ENCODE measurements at places on chromosomes 16 and 17.
A peak's percentile ranks its signal among the peaks of the same experiment; 100 is the strongest.

GRCh38 chr16:27273670-27274423 is 5.3 kb upstream of the NSMCE1 start:
- DNase-seq = peak; percentile 30

DNA sequence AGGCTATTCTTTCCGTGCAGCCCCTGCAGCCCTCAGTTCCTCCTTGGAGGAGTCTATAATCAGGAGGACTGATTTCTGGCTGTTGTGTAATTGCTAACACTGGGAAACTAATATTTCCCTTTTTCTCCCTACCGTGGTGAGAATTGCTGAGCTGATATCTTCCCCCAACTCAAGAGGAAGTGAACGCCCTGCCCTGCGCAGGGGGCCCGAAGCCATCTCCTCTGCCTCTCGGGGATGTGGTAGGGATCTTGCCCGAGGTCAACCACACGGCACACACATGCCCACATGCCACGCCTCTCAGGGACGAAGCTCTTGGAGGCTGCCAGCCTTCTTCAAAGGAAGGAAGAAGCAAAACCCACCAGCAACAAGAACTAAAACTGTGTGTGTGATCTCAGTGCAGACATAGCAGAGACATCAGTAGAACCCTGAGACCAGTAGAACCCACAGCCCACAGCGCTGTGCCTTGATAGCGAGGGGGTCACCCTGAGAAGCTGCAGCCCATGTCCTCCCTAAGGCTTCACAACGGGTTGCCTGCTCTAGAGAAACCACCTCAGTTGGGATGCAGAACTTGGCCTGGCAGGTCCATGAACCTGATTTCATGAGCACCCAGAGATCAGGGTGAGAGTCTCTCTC is 8.9 kb upstream of the ULK2 start:
- no peak for DNase-seq

DNA sequence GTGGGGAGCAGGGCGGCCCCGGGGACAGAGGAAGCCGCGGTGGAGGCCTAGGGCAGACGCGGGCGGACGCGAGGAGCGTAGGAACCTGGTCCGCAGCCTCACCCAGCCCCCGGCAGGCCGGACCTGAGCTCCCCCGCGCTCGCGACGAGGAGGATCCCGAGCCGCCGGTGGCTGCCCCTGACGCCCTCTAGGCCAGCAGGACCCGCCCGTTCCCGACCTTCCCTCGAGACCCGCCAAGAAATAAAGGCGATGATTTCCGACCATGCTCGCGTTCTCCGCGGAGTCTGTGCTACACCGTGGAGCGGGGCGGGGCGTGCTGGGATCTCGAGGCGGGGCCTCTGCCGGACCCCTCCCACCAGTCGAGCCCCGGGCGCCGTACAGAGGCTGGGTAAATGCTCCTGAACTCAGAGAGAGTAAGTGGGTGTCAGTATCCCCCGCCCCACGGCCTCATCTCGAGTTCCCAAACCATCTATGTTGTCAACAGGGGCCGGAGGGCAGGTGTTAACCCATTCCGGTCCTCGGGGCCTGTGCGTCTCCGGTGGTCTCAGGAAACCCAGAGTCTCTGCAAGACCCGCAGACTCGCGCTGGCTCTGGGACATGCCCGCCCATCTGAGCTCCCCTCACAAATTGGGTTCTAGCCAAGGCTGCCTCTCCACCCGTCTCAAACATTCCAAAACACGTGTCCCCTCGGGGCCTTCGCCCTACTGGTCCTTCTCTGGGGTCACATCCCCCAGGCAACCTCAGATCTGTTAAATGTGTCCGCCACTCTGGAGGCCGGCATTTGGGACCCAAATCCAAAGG is 13.7 kb downstream of the SYCE1L start:
- peak; percentile 77 for DNase-seq

- DNase-seq = peak; percentile 42
Observed at GRCh38 chr16:27169511-27170071, 33.7 kb upstream of the KDM8 start.

DNA sequence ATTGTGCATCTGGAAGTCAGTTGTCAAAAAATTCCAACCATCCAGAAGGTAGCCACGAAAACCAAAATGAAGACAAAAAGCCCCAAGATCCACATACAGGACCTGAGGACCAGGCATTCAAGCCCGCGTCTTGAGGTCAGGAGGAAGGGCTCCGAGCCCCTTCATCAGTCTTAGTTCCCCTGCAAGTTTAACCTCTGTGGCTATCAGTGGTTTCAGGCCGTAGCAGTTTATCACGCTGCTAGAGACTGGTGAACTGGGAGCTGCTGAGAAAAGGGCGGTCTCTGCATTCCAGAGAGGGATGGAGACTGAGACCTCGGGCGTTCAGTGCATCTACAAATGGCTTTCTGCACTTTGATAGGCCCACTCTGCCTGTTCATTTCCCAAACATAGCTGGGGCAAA is 70.6 kb downstream of the IRF8 start:
- no peak for DNase-seq

GRCh38 chr17:15409721-15410250 is 57.6 kb downstream of the CDRT4 start:
- DNase-seq = no peak

DNA sequence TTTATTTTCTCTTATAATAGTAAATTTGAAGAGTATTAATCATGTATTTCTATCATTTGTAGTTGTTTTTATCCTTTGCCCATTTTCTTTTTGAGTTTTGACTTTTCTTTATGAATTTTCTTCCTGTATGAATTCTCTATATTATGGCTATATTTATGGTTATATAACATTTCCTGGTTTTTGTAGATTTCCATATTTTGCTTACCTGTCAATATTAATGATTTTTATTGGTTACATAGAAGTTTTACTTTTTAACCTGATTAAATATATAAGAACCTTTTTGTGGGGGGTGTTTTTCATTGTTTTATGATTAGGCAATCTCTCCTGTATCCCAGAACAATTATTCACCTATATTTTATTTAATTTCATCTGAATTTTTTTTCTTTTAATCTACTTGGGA is 93.2 kb downstream of the AATF start:
- no peak for DNase-seq

DNA sequence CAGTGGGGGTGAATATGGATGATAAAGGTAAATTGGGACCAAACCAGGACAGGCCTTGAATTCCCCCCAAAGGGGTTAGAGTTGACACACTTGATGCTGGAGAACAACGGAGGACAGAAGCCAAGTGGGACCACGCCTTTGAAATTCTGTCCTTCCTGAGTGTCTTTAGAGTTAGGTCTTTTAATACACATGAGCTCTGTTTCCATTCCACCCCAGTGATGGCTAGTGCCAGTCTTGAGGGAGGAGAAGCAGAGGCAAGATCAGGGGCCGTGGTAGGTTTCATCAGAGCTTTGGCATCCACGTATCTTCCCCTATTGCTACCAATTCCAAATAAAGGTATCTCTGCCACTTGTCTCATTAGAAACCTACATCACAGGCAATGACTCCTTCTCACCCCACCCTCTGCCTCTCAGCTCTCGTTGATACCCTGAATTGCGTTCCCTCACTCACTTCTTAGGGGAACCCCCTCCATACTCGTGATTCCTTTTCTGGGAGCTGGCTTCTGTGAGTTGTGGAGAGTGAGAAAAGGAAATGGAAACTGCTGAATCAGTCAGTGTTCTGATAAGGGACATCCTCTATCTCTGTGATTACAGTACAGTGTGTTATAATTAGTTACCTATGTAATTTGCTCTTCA is 2.4 kb upstream of the CCL3L1 start:
- DNase-seq = no peak

- DNase-seq = no peak
Observed at GRCh38 chr16:81861915-81862314, 82.8 kb downstream of the PLCG2 start.

GRCh38 chr17:28407130-28407973 is 1.3 kb upstream of the SLC46A1 start:
- DNase-seq = no peak

DNA sequence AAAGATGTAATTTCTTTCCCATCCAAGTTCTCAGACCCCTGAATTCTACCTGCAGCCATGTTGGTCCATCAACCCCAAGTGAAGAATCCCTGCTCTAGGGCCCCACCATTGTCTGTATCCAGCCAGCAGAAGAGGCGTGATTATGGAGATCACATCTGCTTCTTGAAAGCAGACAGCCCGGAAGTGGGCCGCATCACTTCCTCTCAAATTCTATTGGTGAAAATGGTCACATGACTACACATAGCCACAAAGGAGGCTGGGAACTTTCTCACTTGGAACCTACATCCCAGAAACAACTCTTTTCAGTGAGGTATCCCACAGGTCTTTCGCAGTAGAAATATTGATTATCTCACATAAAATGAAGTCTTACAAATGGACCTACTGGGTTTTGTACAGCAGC is 40.1 kb downstream of the IL4R start:
- DNase-seq = no peak

- no peak for DNase-seq
Observed at GRCh38 chr16:17483351-17483750, 12.6 kb upstream of the XYLT1 start.

DNA sequence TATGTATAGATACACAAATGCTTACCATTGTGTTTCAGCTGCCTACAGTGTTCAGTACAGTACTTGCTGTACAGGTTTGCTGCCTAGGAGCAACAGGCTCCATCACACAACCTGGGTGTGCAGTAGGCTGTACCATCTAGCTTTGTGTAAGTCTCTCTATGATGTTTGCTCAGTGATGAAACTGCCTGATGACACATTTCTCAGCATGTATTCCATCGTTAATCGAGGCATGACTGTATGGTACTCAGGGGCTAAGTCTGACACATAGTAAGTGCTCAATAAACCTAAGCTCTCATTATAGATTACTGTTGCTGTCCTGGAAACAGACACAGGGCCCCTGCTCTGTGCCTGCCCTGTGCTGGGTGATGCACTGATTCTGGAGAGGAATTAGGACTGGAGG is 18.1 kb downstream of the KCNJ12 start:
- no peak for DNase-seq

DNA sequence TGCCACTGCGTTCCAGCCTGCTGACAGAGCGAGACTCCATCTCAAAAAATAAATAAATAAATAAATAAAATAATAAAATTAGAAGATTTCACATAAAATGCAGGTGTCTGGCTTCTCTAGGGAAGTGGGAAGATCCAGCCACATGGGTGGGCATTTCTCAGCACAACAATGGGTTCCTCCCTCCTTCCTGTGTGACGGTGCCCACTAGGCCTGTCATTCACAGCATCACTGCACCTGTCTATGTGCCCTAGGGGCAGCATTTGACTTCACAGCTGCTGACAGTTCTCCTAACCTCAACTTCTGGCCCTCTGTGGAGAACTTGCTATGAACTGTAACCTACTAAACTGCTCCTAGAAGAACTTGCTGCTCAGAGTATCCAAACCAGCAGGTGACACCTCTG is 3.0 kb downstream of the ABHD15 start:
- no peak for DNase-seq

GRCh38 chr17:78986048-78986648 is 6.4 kb upstream of the LGALS3BP start:
- DNase-seq = no peak

GRCh38 chr17:40471846-40472732 is 28.8 kb downstream of the IGFBP4 start:
- DNase-seq = no peak

DNA sequence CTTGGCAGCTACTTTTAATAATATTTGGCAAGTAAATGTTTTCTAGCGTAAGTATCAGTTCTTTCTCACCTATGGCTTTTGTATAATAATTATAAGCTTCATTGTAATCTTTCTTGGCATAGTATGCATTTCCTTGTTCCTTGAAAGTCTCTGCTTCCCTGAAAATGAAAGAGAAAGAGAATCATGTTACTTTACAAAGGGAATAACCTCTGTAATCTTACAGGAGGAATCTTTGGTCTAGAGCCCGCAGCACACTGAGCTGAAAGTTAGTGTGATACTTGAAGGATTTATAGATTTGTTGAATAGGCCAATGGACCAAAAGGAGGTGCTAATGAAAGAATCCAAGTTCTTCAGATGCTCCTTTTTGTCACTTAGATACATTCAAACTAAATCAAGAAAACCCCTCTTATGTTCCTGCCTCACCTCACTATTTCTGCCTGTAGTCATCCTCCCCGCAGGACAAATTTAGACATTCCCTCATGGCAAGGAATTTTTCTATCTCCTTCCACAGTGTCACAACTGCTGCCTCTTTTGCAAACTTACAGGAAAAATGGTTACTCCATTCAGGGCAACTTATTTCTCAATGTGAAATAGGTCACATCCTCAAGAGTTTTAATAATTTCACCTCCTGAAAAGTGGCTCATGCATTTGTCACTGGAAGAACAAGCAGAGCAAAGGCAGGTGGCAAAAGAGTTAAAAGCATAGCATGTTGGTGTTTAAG is 16.7 kb downstream of the DNAJC7 start:
- DNase-seq = no peak

- DNase-seq = no peak
Observed at GRCh38 chr16:49513040-49513439, 139.4 kb downstream of the C16orf78 start.

DNA sequence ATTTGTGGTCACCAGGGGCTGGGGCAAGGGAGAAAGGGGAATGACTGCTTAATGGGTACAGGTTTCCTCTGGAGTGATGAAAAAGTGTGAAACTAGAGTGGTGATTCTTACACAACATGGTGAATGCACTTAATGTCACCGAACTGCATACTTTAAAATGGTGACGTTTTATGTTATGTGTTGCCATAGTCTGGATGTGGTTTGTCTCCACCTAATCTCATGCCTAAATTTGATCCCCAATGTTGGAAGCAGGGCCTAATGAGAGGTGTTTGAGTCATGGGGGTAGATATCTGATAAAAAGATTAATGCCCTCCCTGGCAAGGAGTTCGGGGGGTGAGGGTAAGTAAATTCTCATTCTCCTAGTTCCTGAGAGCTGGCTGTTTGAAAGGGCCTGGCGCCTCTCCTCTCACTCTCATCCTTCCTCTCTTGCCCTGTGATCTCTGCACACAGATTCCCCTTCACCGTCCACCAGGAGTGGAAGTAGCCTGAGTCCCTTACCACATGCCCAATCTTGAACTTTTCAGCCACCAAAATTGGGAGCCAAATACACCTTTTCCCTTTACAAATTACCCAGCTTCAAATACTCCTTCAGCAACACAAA is 15.3 kb downstream of the XPO6 start:
- no peak for DNase-seq

DNA sequence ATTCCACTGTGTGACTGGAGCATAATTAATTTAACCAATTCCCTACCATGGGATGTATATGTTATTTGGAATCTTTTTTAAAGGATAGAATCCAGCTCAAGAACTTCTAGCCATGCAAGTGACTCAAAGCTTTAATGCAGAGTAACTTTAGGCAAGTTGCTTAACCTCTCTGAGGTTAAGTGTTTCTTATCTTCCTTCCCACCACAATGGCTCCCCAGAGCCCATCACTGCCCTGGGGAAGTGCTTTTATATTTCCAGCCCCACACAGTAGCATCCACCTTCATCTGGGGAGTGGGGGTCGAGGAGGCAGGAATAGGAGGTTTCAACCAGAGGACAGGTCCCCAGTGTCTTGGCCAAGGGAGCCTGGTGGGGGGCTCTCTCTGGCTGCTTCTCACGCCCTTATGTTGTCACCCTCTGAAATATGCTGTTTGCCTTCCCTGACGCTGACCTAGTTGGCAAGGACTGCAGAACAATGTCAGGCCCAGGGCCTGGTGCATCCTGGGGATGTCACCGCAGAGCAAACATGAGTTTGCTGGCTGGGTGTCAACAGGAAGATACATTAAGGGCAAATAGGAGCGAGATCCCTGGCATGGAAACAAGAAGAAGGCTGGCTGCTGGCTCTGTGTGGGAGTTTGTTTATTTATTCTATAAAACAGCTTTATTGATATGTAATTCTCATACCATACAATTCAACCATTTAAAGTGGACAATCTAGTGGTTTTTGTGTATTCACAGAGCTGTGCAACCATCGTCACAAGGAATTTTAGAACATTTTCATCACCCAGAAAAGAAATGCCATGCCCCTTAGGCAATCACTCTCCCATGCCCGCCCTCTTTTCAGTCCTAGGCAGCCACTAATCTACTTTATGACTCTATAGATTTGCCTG is 46.6 kb upstream of the WSB1 start:
- DNase-seq = no peak
